Adrenal gland (tissue), 19 donors: ENCODE measurements at places on chromosomes 16 and 17.
A peak's percentile ranks its signal among the peaks of the same experiment; 100 is the strongest.

GRCh38 chr16:84096447-84097005 lies 20.2 kb downstream of the MBTPS1 start:
- no peak for DNase-seq
- no peak overlapping the region for H3K4me3 ChIP-seq
- H3K27me3 ChIP-seq: no peaks in the 10 kb centered on the region

- H3K36me3 ChIP-seq: no peaks in the 10 kb centered on the region
- H3K27me3 ChIP-seq: no peaks in the 10 kb centered on the region
- peak; percentile 65 for DNase-seq
- peaks cover 24% of the 10 kb centered on the region for H3K4me1 ChIP-seq
- H3K27ac ChIP-seq: peak overlapping the region; percentile 100
These were observed 435 bp downstream of the RAB40C start for GRCh38 chr16:590188-590814.

DNA sequence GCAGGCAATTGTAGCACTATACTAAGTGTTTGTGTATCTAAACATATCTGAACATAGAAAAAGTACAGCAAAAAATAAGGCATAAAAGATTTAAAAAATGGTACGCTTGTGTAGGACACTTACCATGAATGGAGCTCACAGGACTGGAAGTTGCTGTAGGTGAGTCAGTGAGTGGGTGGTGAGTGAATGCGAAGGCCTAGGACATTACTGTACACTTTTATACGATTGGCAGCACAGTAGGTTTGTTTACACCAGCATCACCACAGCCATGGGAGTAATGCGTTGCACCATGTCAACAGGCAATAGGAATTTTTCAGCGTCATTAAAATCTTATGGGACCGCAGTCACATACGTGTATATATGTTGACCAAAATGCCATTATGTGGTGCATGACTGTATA lies 45.6 kb downstream of the DNAH9 start:
- H3K27ac ChIP-seq: no peak overlapping the region
- no peaks in the 10 kb centered on the region for H3K36me3 ChIP-seq
- H3K4me3 ChIP-seq: no peak overlapping the region
- H3K27me3 ChIP-seq: no peaks in the 10 kb centered on the region
- H3K4me1 ChIP-seq: no peaks in the 10 kb centered on the region
- DNase-seq: no peak

GRCh38 chr16:67773099-67773498 lies 33.3 kb downstream of the RANBP10 start:
- peaks cover 36% of the 10 kb centered on the region for H3K4me1 ChIP-seq
- peak overlapping the region; percentile 23 for H3K4me3 ChIP-seq
- peak; percentile 78 for DNase-seq
- peak overlapping the region; percentile 83 for H3K27ac ChIP-seq

GRCh38 chr17:5027916-5028315 lies 7.3 kb downstream of the SLC52A1 start:
- H3K4me3 ChIP-seq: no peak overlapping the region
- H3K27me3 ChIP-seq: no peaks in the 10 kb centered on the region
- DNase-seq: no peak
- H3K4me1 ChIP-seq: no peaks in the 10 kb centered on the region
- H3K27ac ChIP-seq: no peak overlapping the region

GRCh38 chr17:8791910-8792270 lies 7.3 kb downstream of the MFSD6L start:
- H3K4me1 ChIP-seq: no peaks in the 10 kb centered on the region
- H3K27me3 ChIP-seq: no peaks in the 10 kb centered on the region
- DNase-seq: no peak
- no peaks in the 10 kb centered on the region for H3K36me3 ChIP-seq
- H3K4me3 ChIP-seq: no peak overlapping the region
- H3K27ac ChIP-seq: no peak overlapping the region

DNA sequence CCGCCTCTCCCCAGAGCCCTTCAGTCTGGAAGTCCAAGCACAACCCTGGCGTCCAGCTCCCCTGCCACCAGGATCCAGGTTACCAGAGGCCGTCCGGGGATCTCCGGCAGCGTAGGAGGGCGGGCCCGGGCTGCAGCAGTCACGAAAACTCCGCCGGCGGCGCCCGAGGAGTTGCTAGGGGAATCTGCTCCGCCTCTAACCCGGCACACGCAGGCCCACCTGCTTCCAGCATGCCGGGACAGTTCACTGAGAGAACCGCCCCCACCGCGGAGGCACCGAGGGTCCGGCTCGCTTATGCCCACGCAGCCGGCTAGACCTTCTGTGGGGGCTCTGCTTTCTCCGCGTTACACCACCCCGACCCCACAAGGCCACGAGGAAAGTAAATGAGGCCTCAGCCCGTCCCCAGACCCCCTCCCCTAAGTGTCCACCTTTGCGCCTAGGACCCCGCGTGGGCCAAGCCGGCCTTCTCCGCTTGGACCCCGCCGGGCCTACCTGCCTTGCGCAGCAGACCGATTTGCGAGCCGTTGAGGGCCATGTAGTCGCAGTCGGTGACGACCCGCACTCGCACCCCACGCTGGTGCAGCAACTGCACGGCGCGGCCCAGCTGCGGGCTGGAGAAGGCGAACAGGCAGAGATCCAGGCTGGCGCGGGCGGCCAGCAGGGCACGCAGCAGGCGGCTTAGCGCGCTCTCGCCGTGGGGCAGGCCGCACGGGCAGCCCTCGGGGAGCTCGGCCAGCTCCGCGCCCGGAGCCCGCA lies 587 bp downstream of the PLD6 start:
- peak overlapping the region; percentile 67 for H3K4me3 ChIP-seq
- no peaks in the 10 kb centered on the region for H3K27me3 ChIP-seq
- DNase-seq: peak; percentile 82
- peak overlapping the region; percentile 73 for H3K27ac ChIP-seq
- H3K36me3 ChIP-seq: no peaks in the 10 kb centered on the region

DNA sequence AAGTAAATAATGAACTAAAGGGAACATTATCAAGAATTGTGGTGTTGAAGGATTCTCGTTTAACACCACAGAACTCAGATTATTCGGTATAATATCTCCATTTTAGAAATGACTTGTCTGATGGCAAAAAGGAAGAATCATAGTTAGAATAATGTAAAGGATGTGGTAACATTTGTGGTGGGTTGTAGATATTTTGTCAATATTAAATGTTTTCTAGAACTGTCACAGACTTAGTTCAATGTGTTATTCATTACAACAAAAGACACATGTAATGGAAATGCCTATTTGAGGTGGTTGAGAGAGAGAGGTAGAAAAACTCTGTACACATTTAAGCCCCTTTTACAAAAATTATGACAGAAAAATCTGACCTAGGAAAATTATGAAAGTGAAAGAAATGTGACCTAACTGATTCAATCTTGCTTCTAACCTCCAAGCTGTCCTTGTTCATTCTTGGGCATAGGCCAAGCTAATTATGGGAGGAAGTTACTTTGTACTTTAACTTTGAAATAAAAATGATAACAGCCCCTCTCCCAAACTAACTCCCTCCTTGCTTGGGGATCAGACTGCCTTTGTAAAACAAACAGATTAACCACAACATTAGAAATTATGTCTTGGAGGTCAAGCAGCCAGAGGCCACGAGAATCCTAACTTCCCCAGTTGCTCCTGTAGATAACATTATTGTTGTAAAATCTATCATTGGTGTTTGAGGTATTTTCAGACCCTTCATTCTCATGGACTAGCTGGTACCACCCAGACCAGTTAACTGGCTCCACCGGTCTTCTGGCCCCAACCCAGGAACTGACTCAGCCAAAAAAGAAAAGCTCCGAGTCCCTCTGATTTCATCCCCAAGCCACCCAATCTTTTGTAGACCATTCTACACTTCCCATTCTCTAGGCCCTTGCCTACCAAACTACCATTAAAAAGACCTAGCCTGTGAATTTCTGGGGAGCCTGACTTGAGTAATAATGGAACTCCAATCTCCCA lies 1287.8 kb upstream of the CDH8 start:
- no peak for DNase-seq
- no peaks in the 10 kb centered on the region for H3K36me3 ChIP-seq
- no peaks in the 10 kb centered on the region for H3K4me1 ChIP-seq
- no peaks in the 10 kb centered on the region for H3K27me3 ChIP-seq
- no peak overlapping the region for H3K4me3 ChIP-seq
- no peak overlapping the region for H3K27ac ChIP-seq

- H3K27ac ChIP-seq: no peak overlapping the region
- no peaks in the 10 kb centered on the region for H3K27me3 ChIP-seq
- no peak overlapping the region for H3K4me3 ChIP-seq
- no peaks in the 10 kb centered on the region for H3K4me1 ChIP-seq
These were observed 216.5 kb downstream of the TMEM114 start for GRCh38 chr16:8373676-8374431.

DNA sequence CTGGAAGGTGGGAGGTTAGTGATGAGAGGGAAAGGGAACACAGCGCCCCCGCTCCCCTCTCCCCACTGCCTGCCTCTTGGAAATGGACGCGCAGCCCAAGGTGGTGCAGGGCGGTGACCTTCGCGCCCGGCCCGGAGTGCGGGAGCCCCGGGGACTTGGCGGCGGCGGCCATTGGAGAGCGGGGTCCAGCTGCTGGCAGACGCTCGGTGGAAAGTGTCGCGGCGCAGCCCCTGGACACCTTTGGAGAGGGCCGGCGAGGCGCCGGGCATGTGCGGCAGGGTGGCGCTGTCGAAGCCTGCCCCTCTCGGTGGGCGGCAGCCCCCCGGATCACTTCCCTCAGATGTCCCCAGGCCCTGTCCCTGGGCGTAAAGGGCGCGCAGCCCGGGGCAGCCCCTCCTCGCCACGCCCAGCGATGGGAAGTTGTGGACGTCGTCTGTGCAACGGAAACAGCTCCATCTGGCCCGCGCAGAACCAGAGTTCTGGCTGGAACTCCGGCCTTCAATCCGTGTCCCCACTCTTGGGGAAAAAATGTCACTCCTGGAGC lies 16.7 kb downstream of the SALL1 start:
- no peaks in the 10 kb centered on the region for H3K4me1 ChIP-seq
- no peaks in the 10 kb centered on the region for H3K36me3 ChIP-seq
- no peak overlapping the region for H3K27ac ChIP-seq
- peaks cover 28% of the 10 kb centered on the region for H3K27me3 ChIP-seq
- no peak overlapping the region for H3K4me3 ChIP-seq
- no peak for DNase-seq

- H3K36me3 ChIP-seq: no peaks in the 10 kb centered on the region
- peaks cover 17% of the 10 kb centered on the region for H3K27me3 ChIP-seq
- no peak overlapping the region for H3K4me3 ChIP-seq
- no peak for DNase-seq
- no peak overlapping the region for H3K27ac ChIP-seq
- H3K4me1 ChIP-seq: no peaks in the 10 kb centered on the region
These were observed 23.8 kb downstream of the TBC1D3B start for GRCh38 chr17:36152639-36153120.

- no peaks in the 10 kb centered on the region for H3K27me3 ChIP-seq
- no peak overlapping the region for H3K4me3 ChIP-seq
- H3K4me1 ChIP-seq: peaks cover 46% of the 10 kb centered on the region
- no peak overlapping the region for H3K27ac ChIP-seq
These were observed 5.3 kb downstream of the AP1G1 start for GRCh38 chr16:71803305-71803690.

DNA sequence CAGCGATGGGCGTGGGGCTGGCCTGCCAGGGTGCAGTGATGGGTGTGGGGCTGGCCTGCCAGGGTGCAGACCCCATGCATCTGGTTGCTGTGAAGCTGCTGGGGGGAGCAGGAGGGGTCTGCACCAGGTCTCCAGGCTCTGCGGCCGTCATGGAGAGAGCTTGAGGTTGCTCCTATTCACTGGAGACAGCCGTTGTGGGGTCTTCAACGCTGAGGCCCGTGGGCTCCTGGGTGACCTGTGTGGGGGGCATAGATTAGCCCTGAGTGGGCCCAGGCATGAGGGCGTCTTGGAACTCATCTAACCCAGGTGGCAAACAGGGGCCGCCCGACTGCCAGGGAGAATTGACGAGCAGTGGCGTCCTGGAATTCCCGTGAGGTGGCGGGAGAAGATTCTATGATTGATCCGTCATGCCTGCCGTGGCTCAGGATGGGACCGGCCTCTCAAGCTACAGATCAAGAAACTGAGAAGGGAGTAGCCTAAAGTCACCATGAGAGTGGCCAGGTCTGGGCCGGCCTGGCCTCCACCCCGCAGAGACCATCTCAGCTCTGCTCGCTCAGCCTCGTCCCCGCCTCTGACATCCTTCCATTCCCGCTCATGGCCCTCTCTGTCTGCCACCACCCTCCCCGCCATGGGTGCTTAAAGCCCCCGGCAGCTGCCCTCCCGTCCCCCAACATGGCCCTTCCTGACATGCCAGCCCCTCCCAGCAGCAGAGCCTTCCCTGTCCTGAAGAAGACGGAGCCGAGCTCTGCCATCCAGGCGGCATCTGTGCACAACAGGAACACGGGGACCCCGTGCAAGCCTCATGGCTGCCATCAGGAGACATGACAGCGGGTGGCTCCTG lies 50.7 kb upstream of the ACSF3 start:
- no peak overlapping the region for H3K4me3 ChIP-seq
- DNase-seq: no peak
- peaks cover 26% of the 10 kb centered on the region for H3K27me3 ChIP-seq
- H3K36me3 ChIP-seq: no peaks in the 10 kb centered on the region
- H3K27ac ChIP-seq: no peak overlapping the region
- no peaks in the 10 kb centered on the region for H3K4me1 ChIP-seq

GRCh38 chr17:80833952-80834892 lies 157.4 kb upstream of the CHMP6 start:
- DNase-seq: peak; percentile 85
- peaks cover 21% of the 10 kb centered on the region for H3K4me1 ChIP-seq
- H3K4me3 ChIP-seq: peak overlapping the region; percentile 55
- H3K36me3 ChIP-seq: no peaks in the 10 kb centered on the region

GRCh38 chr17:59329176-59330052 lies 2.0 kb upstream of the YPEL2 start:
- peaks cover 35% of the 10 kb centered on the region for H3K4me1 ChIP-seq
- peak overlapping the region; percentile 78 for H3K27ac ChIP-seq
- no peaks in the 10 kb centered on the region for H3K36me3 ChIP-seq
- H3K4me3 ChIP-seq: no peak overlapping the region
- DNase-seq: peak; percentile 76
- H3K27me3 ChIP-seq: no peaks in the 10 kb centered on the region

DNA sequence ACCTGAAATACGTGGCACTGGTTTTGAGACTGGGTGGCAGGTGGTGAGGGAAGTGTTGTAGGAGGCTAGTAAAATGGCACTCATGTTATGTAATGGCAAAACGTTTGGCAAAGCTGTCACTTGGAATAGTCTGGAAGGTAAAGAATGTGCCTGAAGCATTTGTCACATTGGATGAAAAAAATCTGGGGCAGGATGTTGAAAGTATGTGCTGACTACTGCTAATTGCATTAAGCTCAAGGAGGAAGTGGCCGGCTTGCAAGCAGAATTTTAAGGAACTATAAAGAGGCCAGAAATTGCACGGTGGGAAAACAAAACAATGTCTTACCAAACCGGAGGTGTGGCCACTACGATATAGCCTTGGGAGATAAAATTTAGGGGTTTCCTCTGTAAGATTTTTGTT lies 26.6 kb upstream of the NLRP1 start:
- no peak for DNase-seq
- H3K36me3 ChIP-seq: no peaks in the 10 kb centered on the region
- H3K27ac ChIP-seq: no peak overlapping the region
- no peaks in the 10 kb centered on the region for H3K27me3 ChIP-seq
- H3K4me1 ChIP-seq: no peaks in the 10 kb centered on the region
